ENCODE measurements at places on chromosomes 1 and 21. TPM values are rescaled to one million over a fixed set of nuclear protein-coding genes. Genes with fewer than 3 reads are reported as not detected.

TRNP1 gene
- total RNA-seq, result 0.69 TPM

PHACTR4 gene
- total RNA-seq, result 23.0 TPM

HENMT1 gene
- total RNA-seq, result 14.6 TPM

PRELP gene
- total RNA-seq, result not detected

GRCh38 chr1:232555494-232556210 is 74.3 kb downstream of the SIPA1L2 start:
- no peak for DNase-seq

- DNase-seq, result no peak
Measured at GRCh38 chr1:226908419-226908818, 31.7 kb upstream of the COQ8A start.

DNA sequence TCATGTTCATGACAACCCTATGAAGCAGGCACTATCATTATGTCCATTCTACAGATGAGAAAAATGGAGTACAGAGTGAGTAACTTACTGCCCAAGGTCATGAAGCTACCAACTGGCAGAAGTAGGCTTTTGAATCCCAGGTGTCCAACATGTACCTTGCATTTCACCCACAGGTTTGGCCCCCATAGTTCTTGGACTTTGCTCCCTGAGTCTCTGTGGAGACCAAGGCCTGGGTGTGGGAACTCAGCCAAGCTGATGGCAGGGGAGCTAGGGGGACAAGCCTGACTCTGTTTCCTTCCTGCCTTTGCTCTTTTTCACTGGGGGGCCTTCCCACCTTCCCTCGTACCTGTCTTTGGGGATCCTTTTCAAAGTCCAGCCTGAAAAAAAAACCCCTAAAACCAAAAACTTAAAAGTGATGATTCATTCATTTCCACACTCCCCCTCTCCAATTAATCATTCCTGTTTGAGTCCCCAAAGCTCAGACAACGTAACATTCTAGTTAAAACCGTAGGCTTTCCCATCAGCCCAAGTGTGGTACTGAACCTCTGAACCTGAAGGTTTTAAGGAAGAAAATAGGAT is 8.5 kb upstream of the TTC22 start:
- no peak for DNase-seq

GRCh38 chr1:50447961-50448360 is 24.7 kb upstream of the DMRTA2 start:
- no peak for DNase-seq

DNA sequence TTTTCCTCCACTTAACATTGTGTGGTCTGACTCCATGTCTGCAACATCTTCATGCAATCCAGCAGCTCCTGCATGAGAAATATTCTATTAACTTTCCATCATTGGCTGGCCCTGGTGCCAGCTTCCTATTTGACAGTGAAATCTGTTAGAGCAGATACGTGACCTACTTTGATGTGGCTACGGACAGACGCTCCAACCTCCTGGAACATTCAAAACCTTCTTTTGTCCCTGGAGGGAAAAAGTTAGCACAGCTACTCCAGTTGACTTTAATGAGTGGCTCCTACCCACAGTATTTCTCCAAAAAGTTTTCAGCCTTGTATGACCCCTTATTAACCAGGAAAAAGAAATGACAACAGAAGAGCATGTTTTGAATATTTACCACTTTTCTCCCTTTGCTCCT is 22.0 kb downstream of the PRAMEF20 start:
- DNase-seq, result no peak

DNA sequence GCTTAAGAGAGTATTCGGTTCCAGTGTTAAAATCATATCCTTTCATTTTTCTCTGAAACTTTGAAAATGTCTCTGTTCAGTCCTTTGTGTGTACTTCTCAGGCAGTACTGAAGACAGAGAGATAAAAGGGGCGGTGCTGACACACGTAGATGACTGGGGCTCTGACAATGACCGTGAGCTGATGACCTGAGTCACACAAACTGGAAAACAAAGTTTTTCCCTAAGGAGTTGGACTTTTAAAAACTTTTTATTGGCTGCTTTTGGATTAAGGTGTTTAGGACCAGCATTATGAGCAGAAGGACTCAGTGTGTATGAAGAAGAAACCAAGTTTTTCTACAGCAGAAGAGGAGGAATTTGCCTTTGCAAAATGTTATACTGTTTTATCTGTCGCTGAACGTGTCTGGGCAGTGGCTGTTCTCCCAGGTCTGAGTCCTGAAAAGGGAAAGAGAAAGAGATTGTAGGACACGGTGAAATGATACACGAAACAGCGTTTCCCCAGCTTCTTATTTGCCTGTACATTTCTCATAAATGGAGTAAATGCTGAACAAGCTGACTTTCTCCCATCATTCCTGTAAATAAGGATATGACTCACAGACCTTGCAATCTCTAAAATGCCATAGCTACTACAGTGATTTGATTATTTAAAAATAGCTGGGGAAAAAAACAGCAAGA is 51.5 kb downstream of the MAP3K7CL start:
- DNase-seq, result peak; percentile 30

- DNase-seq, result no peak
Measured at GRCh38 chr1:213466541-213466940, 415.5 kb downstream of the RPS6KC1 start.

DNA sequence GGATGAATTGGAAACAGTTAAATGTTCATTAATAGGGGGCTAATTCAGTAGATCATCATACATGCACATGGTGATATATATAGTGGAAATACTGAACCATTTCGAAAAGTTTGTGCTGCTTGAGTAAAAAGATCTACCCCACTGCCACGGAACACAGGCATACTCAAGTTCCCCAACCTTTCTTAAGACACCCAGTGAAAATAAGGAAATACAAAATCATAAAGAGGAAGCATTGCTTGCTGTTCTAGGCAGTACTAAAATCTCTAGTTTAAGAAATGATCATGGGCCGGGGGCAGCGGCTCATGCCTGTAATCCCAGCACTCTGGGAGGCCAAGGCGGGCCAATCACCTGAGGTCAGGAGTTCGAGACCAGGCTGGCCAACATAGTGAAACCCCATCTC is 37.6 kb upstream of the KIRREL1 start:
- no peak for DNase-seq

- no peak for DNase-seq
Measured at GRCh38 chr1:72942008-72942407, 659.7 kb upstream of the NEGR1 start.

GRCh38 chr1:222283147-222283768 is 264.6 kb downstream of the HHIPL2 start:
- no peak for DNase-seq

- no peak for DNase-seq
Measured at GRCh38 chr1:176864211-176864610, 300.3 kb downstream of the ASTN1 start.

- DNase-seq, result peak; percentile 2
Measured at GRCh38 chr21:46126309-46127238, 28.7 kb downstream of the COL6A2 start.

GRCh38 chr21:28541371-28542112 is 451.1 kb downstream of the LTN1 start:
- no peak for DNase-seq

DNA sequence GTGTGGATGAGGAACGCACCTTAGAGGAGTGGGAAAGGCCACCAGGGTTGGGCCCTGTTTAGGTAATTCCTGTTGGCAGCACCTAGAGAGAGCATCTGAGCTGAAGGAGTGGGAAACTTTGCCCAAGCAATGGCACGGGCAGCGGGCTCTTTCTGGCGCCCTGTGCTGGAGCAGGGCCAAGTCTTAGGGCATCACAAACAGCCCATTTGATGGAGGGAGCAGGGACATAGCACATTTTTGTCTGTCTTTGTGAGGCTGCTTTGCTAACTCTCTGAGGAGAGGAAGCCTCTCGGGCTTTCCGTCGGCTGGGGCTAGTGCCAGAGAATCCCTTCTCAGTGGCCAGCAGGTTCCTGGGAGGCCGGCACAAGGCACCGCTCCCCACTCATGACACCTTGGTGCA is 22.5 kb upstream of the CNTN2 start:
- DNase-seq, result no peak
